Muscle of leg (tissue), 16 donors: ENCODE measurements at places on chromosomes 5 and 9. TPM values are rescaled to one million over a fixed set of nuclear protein-coding genes. Genes with fewer than 3 reads are reported as not detected.

Gene UGCG
- 23.9 TPM for total RNA-seq

- no peaks in the 10 kb centered on the region for H3K4me1 ChIP-seq
- peak; percentile 56 for DNase-seq
- H3K27me3 ChIP-seq, result no peaks in the 10 kb centered on the region
Observed at GRCh38 chr5:145495741-145496140, 339.4 kb downstream of the PRELID2 start.

Gene AGXT2
- 0.04 TPM for total RNA-seq

- H3K4me1 ChIP-seq, result no peaks in the 10 kb centered on the region
- no peak overlapping the region for H3K27ac ChIP-seq
- DNase-seq, result no peak
- H3K4me3 ChIP-seq, result no peak overlapping the region
- no peaks in the 10 kb centered on the region for H3K36me3 ChIP-seq
Observed at GRCh38 chr5:148687427-148687826, 33.1 kb upstream of the HTR4 start.

Gene MYOT
- 125 TPM for total RNA-seq

Gene MYO10
- 16.6 TPM for total RNA-seq

Gene ZNF484
- total RNA-seq, result 14.5 TPM

- no peak for DNase-seq
- no peak overlapping the region for H3K4me3 ChIP-seq
- peaks cover 9% of the 10 kb centered on the region for H3K4me1 ChIP-seq
- peaks cover 3% of the 10 kb centered on the region for H3K27me3 ChIP-seq
Observed at GRCh38 chr5:2178071-2178477, 295.3 kb upstream of the IRX4 start.

- DNase-seq, result peak; percentile 69
- no peaks in the 10 kb centered on the region for H3K4me1 ChIP-seq
- peaks cover 5% of the 10 kb centered on the region for H3K27me3 ChIP-seq
Observed at GRCh38 chr5:151924564-151925301, at the start of gene GLRA1. Gene GLRA1 (minus strand): TSS chr5:151924851. CDS start chr5:151924549, 302 bp downstream.

Gene FCN2
- total RNA-seq, result 0.18 TPM

- H3K27me3 ChIP-seq, result no peaks in the 10 kb centered on the region
- DNase-seq, result no peak
- no peaks in the 10 kb centered on the region for H3K36me3 ChIP-seq
- no peak overlapping the region for H3K27ac ChIP-seq
Observed at GRCh38 chr9:38347946-38348345, 44.6 kb upstream of the ALDH1B1 start.

DNA sequence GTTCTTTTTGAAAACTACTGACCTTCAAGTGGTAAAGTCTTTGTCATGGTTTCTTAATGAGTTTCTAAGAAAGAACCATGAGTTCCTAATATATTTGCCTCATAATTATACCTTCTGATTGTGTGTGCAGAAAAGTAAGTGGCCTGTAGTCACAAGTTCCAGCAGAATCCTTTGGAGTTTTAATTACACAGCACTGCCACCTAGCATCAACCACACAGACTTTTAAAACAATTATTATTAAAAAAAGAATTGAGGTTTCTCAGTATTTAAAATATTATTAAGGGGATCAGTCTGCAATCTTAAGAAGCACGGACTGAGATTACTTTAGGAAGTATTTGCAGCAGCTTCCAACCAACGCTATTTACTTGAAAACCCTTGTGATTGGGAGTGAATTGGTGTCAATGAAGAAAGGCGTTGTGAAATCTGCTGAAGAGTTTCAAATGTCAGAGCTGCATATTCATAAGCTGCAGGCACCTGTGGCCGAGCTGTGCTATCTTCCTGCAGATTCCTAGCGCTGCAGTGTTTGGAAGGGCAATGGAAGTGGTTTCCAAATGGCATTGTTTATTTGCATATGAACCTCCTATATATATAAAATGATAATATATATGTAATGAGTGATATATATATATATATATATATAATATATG, 1074.2 kb upstream of the WWC1 start:
- peak; percentile 20 for DNase-seq
- no peak overlapping the region for H3K4me3 ChIP-seq
- H3K36me3 ChIP-seq, result no peaks in the 10 kb centered on the region
- no peak overlapping the region for H3K27ac ChIP-seq

Gene PCDHAC1
- total RNA-seq, result 0.27 TPM

DNA sequence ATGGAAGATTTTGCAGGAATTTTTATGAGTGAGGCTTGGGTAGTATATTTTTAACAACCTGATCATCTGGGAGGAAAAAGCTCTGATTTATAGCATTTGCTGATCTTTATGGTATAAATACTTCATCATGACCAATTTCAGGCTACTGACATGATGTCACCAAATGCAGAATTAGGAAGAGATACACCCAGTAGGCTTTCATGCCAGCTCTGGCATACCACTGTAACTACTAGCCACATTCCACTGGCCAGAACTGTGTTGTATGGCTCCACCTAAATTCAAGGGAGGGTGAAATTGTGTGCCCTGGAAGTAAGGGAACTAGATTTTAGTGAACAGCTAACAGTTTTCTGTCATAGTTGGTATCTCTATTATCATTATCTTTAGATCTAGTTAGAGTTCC, 17.6 kb downstream of the AP3S1 start:
- H3K27ac ChIP-seq, result no peak overlapping the region
- no peaks in the 10 kb centered on the region for H3K27me3 ChIP-seq
- H3K4me1 ChIP-seq, result no peaks in the 10 kb centered on the region
- no peak for DNase-seq
- H3K4me3 ChIP-seq, result no peak overlapping the region
- no peaks in the 10 kb centered on the region for H3K36me3 ChIP-seq

DNA sequence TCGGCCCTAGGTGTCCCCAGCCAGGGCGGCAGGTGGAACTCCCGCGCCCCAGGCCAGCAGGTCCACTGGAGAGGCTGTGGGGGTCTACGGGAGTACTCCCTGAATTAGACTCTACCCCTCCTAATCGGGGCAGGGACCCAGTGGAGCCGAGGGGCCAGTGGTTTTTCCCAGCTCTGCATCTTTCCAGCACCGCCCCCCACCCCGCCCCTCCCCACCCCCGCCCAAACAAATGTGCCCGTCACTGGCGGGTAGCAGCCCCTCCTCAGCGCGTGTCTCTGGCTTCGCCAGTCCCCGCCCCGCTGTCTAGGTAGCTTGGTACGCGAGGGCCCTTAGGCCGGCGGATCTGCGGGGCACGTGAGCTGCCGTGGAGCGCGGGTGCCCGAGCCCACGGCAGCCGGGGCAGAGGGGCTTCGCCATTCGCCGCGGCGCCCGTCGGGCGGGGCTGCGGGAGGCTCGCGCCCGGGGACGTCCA, 7.0 kb downstream of the UNC5A start:
- no peaks in the 10 kb centered on the region for H3K36me3 ChIP-seq
- no peak for DNase-seq
- peaks cover 80% of the 10 kb centered on the region for H3K27me3 ChIP-seq
- H3K27ac ChIP-seq, result no peak overlapping the region
- no peak overlapping the region for H3K4me3 ChIP-seq

Gene CIZ1
- total RNA-seq, result 36.4 TPM

DNA sequence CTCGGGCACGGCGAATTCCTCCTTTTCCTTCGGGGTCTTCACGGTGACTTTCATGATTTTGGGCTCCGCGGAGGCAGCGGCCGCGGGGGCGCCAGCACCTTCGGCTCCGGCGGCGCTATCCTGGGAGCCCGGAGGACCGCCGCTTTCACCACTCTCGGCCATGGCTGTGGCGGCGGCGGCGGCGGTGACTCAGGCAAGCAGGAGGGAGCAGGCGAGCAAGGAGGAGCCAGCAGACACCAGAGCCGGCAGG, 315 bp downstream of the UBQLN1 start:
- H3K4me1 ChIP-seq, result no peaks in the 10 kb centered on the region
- H3K27me3 ChIP-seq, result no peaks in the 10 kb centered on the region
- peak overlapping the region; percentile 99 for H3K27ac ChIP-seq
- H3K36me3 ChIP-seq, result no peaks in the 10 kb centered on the region

Gene SRA1
- total RNA-seq, result 21.1 TPM

Gene PSIP1
- 42.0 TPM for total RNA-seq

Gene GOLGA2
- total RNA-seq, result 91.9 TPM

DNA sequence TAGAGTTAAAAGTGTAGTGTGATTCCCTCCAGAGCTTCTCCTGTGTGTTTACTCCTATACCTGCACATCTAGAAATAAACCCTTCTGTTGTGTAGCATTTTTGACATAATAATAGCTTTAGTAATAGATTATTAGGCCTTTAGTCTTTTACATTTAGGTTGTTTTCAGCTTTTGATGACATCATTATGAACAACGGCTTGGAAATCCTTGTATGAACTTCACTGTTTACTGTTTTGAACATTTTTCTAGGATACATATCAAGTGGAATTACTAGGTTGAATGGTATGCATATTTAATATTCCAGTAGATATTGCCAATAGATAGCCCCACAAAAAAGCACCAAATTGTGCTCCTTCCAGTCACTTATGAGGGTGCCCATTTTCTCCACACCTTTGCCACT, 174.0 kb downstream of the ARHGAP26 start:
- no peaks in the 10 kb centered on the region for H3K4me1 ChIP-seq
- H3K27ac ChIP-seq, result no peak overlapping the region
- H3K4me3 ChIP-seq, result no peak overlapping the region
- DNase-seq, result no peak
- H3K36me3 ChIP-seq, result no peaks in the 10 kb centered on the region
- H3K27me3 ChIP-seq, result no peaks in the 10 kb centered on the region

DNA sequence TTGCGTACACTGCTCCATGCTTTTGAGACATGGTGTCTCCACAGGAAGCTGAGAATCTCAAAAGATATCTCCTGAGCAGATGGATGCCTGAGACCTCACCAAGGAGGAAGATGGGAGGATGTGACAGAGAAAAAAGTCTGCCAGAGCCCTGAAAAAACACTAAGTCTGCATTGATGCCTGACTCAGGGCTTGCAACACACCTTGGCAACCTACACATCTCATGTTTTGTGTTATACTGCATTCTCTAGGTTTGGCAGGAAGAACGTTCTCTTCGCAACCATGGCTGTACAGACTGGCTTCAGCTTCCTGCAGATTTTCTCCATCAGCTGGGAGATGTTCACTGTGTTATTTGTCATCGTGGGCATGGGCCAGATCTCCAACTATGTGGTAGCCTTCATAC, 19.2 kb downstream of the SLC22A4 start:
- no peak overlapping the region for H3K4me3 ChIP-seq
- H3K27ac ChIP-seq, result no peak overlapping the region
- no peaks in the 10 kb centered on the region for H3K36me3 ChIP-seq
- no peaks in the 10 kb centered on the region for H3K27me3 ChIP-seq
- no peak for DNase-seq

- H3K4me1 ChIP-seq, result no peaks in the 10 kb centered on the region
- H3K4me3 ChIP-seq, result no peak overlapping the region
- H3K27ac ChIP-seq, result no peak overlapping the region
- no peak for DNase-seq
- H3K36me3 ChIP-seq, result no peaks in the 10 kb centered on the region
- H3K27me3 ChIP-seq, result no peaks in the 10 kb centered on the region
Observed at GRCh38 chr5:26660116-26660515, 378.3 kb downstream of the CDH9 start.

DNA sequence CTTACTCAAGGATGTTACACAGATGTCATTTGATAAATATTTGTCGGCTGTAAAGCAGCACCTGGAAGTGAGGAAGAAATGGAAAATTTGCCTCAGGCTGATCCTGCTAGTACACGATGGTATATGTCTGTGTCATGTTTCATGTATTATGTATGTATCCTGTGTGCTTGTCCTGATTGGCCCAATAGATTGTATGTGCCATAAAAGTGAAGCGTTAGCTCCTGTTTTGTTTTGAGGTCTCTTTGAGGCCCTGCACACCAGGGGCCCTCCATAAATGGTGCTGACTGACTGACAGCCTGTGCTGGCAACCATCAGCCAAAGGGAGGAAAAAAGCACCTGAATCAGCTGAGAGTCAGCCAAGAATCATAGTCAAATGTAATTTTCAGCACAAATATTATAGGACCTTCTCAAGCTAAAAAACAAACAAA, 11.8 kb upstream of the LNPEP start:
- no peaks in the 10 kb centered on the region for H3K27me3 ChIP-seq
- no peaks in the 10 kb centered on the region for H3K36me3 ChIP-seq
- no peaks in the 10 kb centered on the region for H3K4me1 ChIP-seq
- no peak for DNase-seq

Gene PPP3R2
- total RNA-seq, result 0.04 TPM

Gene NR5A1
- not detected for total RNA-seq

DNA sequence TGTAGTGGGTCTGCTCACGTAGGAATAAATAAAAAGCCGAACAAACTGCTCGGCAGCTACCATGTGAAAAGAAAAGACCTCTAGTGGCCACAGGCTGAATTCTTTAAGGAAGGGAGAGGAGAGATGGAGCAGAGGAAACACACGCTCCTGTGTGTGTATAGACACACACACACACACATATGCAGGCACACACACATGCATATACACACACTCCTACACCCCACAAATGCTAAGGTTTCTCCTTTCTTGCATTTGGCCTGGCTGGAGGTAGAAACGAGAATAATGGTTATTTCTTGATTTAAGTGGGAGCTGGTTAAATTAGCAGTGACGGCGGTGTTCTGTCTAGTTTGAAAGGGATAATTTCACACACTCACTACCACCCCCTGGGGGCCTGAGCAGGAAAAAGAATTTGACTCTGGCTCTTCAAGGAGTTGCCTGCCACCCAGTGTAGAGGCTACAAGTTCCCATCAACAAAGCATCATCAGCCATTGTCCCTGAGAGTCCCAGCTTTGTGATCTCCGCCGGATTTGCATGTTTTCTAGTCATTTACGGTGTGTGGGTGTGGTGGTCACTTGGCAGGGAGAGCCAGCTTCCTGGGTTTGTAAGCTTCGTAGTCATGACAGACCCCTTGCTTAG, at the start of gene INSYN2B:
Gene INSYN2B, minus strand, starts transcription at position 78 of the 636 bp plus-strand sequence. CDS start 96,597 bp downstream, outside the sequence.
- peaks cover 3% of the 10 kb centered on the region for H3K4me1 ChIP-seq
- no peaks in the 10 kb centered on the region for H3K36me3 ChIP-seq
- H3K27me3 ChIP-seq, result peaks cover 7% of the 10 kb centered on the region
- no peak within 1 kb of the TSS for H3K27ac ChIP-seq
- DNase-seq, result peak; percentile 89

GRCh38 chr5:77181596-77182304, 28.7 kb upstream of the PDE8B start:
- peaks cover 13% of the 10 kb centered on the region for H3K4me1 ChIP-seq
- no peak for DNase-seq
- peaks cover 26% of the 10 kb centered on the region for H3K27me3 ChIP-seq
- no peak overlapping the region for H3K27ac ChIP-seq
